ENCODE measurements at places on chromosomes 7 and 10.

GRCh38 chr7:1197997-1198625 lies 34.6 kb upstream of the UNCX start:
- no peak for DNase-seq

DNA sequence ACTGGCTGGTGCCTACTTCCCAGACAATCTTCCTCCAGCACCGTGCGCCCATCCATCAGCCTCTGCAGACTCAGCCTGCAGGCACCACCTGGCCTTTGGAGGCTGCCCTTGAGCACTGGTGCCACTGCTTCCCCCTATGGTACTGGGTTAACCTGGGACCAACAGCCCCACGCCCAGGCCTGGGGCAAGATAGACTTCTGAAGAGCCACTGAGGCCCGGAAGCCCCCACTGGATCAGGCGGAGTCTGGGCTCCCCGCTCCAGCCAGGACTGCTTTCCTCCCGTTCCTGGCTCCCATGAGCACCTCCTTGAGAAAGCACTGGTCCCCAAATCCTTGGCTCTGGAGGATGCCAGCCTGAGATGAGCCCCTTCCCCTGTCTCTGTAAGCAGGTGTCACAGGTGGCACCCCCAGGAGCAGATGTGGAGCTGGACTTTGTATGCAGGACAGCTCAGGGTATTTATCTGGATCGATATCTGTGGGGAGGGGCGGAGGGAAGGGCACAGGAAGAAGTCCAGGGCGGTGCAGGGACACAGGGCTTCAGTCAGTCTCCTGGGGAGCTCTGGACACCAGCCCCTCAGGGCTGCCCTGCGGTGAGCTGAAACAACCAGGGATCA lies 206.5 kb upstream of the PPP2R2D start:
- no peak for DNase-seq

DNA sequence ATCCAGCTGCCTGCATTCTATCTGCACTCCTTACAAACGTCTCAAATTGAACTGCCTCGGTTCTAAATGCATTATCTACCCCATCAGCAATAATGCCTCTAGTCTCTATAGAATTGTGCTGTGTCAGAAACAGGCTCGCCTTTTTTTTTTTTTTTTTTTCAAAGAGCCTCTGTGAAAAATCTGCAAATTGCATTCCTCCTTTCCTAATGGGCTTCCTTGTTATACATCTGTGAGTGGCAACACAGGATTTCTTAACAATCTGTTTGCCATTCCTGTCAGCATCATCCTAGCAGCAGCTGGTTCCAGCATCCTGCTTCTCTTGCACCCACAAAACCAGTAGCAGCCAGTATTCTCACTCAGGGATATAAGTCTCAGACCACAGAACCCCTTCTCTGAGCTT lies 413.5 kb upstream of the SEMA3D start:
- no peak for DNase-seq

DNA sequence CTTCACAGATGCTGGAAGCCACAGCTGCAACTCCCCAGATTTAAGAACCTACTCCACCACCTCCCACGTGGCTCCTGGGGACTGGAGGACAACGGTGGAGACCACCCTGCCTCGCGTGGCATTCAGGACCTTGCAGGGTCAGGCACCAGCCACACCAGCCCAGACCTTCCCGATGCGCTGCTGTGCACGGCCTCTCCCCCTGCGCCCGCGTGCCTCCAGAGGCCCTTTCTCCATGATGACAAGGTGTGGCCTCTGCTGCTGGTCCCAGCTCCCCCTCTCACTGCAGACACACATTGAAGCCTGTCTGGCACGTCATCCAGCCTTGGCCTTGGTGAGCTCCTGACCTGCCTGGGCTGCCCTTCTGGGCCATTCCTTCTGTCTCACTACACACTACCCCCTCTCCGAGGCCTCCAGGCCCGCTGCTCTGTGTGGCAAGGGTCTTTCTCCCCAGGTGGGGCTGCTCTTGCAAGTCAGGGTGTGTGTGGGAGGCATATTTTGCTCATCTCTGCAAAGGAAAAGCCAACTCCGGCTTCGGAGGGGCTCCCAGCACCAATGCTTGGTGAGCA lies 254.8 kb downstream of the MAD1L1 start:
- DNase-seq, result no peak

DNA sequence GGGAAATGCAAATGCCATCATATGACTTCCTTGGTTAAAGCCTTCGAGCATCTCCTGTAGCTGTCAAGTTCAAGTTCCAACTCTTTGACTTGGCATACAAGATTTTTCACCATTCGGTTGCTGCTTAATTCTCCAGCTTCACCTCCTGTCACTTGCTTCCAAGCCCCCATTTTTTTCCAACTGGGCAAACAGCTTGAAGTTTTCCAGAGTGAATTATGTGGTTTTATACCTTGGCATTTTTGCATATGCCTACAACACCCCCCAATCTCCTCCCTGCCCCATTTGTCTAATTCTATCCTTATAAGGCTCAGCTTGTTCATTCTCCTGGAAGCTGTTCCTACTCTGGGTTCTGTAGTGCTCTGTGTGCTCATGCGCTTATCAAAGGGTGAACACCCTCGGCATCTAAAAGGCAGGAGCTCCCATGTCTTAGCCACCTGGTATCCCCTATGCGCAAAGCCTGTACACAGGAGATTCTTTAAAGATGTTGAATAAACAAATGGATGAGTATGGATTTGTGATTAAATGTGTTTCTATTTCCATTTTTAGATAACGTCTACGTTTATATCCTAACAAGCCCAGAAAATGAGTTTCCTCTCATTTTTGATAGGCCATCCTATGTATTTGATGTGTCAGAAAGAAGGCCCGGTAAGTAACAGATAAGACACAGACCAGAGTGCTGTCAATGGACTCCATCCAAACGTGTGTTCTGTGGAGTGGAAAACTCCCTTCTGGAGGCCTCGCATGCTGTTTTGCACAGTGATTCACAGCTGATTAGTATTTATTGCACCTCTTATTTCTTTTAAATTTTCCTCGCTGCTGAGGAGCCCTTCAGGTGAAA lies 52.5 kb downstream of the CDHR3 start:
- no peak for DNase-seq

DNA sequence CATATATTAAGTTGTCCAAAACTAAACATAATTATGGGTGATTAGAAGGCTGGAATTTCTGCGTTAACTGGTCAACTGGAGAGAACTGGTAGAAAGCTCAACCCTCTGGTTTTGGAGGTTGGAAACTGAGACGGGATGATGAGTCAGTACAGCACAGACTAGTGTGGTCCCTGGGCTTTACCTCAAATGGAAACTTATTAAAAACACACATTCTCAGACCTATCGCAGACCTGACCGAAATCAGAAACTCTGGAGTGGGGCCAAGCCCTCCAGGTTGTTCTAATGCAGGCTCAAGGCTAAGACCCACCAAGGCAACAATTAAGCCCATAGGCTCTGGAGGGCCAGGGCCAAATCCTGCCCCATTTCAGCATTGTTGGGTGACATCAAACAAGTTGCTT lies 136.9 kb downstream of the KCNMA1 start:
- no peak for DNase-seq

GRCh38 chr7:151095123-151095797 lies 9.0 kb downstream of the AGAP3 start:
- DNase-seq, result no peak

DNA sequence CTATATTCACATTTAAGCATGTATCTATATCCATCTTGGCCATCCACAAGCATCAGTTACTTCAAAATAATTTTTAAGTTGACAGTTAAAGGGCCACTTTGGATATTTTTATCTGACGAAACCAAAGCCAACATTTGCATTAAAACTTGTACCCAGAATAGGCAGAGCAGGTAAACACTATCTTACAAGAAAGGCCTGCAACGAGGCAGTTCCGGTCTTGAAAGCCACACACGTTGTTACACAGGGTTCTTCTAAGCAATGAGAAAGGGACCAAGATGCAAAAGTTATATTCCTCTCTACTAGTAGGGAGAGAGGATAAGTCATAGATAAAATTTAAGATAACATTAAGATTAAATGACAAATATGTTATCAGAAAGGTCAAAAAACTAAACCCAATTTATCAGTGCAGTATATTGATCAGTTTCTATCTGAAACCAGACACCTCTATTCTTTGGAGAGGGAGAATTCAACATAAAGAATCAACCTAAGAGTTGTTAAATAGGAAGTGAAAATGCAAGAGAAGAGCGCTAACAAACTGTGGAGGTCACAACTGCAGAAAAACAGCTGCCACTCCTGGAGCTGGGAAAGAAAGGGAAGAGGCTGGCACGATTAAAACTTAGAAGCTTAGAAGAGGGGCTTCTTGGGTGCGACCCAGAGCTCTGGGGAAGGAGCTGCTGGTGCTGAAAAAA lies 701.3 kb downstream of the TNS3 start:
- DNase-seq, result no peak

- DNase-seq, result no peak
Measured at GRCh38 chr7:156752367-156753228, 112.0 kb downstream of the RNF32 start.

DNA sequence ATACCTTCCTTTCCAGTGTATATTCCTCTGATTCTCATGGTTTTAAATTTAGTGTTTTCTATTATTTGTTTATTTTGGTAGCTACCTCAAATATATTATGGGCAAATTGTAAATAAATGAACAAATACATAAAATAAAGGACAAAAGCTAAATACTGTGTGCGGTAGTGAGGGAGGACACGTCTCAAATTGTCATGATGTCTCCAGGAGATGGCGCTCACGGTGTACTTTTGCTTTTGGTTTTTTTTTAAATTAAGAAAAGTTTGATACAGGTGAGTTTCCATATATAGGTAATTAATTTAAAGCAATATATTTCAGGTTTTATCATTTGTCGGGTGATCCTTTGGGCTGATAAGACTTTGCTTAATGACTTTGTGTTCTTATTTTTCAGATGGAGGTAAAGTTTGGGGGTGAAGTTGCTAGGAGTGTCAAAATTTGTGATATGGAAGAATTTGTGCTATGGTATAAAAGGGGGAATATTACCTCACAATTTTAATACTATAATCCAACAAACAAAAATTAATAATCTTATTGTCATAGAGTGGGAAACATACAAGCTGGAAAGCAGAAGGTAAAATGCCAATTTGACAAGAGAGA lies 68.4 kb upstream of the TMEM229A start:
- DNase-seq, result no peak

- no peak for DNase-seq
Measured at GRCh38 chr7:46725838-46726237, 804.8 kb upstream of the IGFBP3 start.

DNA sequence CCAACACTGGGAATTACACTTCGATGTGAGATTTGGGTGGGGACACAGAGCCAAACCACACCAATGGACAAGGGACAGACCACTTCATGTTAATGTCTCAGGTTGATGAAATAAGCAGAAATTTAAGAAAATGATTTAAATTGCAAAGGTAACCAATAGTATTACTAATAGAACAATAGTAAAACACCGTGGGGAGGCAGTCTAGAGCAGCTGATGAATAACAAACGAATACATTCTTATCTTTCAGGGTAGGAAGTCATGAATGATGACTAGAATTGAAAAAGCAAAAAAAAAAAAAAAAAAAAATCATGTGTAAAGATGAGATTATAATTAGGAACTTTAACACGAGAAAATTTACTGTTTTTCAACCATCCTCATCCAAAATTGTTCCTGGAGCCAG lies 171.9 kb upstream of the TEX47 start:
- DNase-seq, result no peak

- no peak for DNase-seq
Measured at GRCh38 chr10:11395581-11396310, 215.7 kb downstream of the USP6NL start.

- DNase-seq, result no peak
Measured at GRCh38 chr7:95396136-95397032, at the start of gene PON3. TSS of gene PON3 (minus strand) at chr7:95396375. CDS start at chr7:95396350, 25 bp downstream.

DNA sequence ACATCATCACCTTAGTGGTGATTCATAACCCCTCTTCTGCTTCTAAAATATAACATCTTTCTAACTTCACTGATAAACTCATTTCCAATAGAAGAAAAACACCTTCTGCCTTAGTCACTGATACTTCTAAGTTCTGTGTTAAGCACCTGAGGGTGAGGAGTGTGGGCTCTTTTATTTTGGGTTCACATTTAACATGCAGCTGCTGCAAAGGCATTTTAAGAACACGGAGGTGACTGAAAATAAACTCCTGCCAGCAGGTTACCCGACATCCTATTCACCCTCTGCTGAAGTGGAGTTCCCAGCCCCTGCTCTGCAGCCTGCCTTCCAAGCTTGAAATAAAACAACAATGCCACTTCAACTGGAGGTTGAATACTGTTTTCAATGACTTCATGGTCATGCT lies 202.9 kb upstream of the PLXNA4 start:
- no peak for DNase-seq

DNA sequence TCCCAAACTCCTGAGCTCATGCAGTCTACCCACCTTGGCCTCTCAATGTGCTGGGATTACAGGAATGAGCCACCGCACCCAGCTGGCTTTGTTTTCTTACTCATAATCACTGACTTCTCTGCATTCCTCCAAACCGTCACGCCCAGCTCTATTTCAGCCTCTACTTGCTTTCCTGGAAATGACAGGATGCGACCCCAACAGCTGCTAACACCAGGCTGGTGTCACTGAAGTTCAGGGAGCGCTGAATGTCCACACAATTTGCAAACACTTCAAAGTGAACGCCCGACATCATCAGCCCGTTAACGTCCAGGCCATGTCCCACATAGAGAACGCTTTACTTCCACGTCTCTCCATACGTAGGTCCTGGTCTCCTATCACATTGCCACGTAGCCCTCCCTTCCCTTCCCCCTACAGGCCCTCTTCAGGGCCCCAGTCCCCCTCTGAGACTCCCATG lies 12.8 kb upstream of the PROSER2 start:
- DNase-seq, result no peak

GRCh38 chr7:25804154-25804553 lies 347.8 kb upstream of the NFE2L3 start:
- no peak for DNase-seq

GRCh38 chr7:148289630-148290029 lies 300.9 kb upstream of the C7orf33 start:
- DNase-seq, result no peak

GRCh38 chr10:21689881-21690280 lies 155.8 kb downstream of the MLLT10 start:
- no peak for DNase-seq

DNA sequence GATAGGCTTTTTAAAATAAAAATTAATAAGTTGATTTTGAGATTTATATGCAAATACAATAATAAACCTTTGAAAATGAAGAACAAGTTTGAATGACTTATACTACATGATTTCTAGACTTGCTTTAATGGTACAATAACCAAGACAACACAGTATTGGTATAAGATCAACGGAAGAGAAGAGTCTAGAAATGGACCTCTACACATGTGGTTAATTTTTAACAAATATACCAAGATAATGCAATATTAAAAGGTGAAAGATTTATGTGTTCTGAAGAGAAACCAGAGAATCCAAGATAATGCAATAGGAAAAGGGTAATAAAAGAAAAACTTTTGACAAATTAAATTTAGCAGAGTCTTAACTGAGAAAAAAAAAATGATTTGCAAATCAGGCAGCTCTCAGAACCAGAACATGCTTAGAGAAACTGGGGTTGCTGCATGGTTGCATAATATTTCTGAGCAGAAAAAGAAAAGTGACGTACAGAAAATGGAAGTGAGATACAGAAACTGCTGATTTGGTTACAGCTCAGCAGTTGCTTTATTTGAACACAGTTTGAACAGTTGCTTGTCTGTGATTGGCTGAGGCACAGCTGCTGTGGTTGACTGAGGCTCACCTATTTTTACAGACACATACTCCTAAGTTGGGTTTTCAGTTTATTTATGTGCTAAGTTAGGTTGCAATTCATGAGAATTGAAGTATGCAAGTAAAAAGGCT lies 365.9 kb downstream of the CRPPA start:
- no peak for DNase-seq

All from activated CD4-positive, alpha-beta T cell treated with anti-CD3 and anti-CD28 coated beads, Interleukin-2, amount 50 U/mL, for 4 hours (primary cell).